ENCODE measurements at places on chromosomes 3 and 15. TPM values are rescaled to one million over a fixed set of nuclear protein-coding genes. Genes with fewer than 3 reads are reported as not detected.

CYP1A2 gene
- total RNA-seq = not detected

KCNAB1 gene
- 4.2 TPM for total RNA-seq

FEZF2 gene
- not detected for total RNA-seq

MINAR1 gene
- total RNA-seq = 0.38 TPM

CACNA1D gene
- 1.8 TPM for total RNA-seq

P2RY1 gene
- 5.3 TPM for total RNA-seq

TRIM59 gene
- total RNA-seq = 0.32 TPM

APOD gene
- 1,610 TPM for total RNA-seq
